Temporal lobe (tissue), 4 donors: ENCODE measurements at places on chromosomes 1 and 21. TPM values are rescaled to one million over a fixed set of nuclear protein-coding genes. Genes with fewer than 3 reads are reported as not detected.

KRTAP12-1 gene
- total RNA-seq: not detected

NEXN gene
- 0.49 TPM for total RNA-seq

YTHDF2 gene
- total RNA-seq: 53.4 TPM

ACKR1 gene
- 2.5 TPM for total RNA-seq

RIMS3 gene
- total RNA-seq: 20.4 TPM

IQCC gene
- 2.5 TPM for total RNA-seq

VPS26C gene
- 41.1 TPM for total RNA-seq

SPATA21 gene
- not detected for total RNA-seq

OR2T2 gene
- not detected for total RNA-seq
